Aorta (tissue), 5 donors: ENCODE measurements at places on chromosomes 13 and 19.

GRCh38 chr13:68676513-68677115 is 1431.0 kb upstream of the ATXN8OS start:
- DNase-seq, result no peak

GRCh38 chr13:42486711-42487198 is 87.2 kb upstream of the TNFSF11 start:
- DNase-seq, result no peak

GRCh38 chr19:49157445-49158224 is at the start of gene TRPM4:
Gene TRPM4, plus strand, starts transcription at chr19:49157792. Its CDS starts 75 bp downstream, at chr19:49157867.
- peak; percentile 95 for DNase-seq

DNA sequence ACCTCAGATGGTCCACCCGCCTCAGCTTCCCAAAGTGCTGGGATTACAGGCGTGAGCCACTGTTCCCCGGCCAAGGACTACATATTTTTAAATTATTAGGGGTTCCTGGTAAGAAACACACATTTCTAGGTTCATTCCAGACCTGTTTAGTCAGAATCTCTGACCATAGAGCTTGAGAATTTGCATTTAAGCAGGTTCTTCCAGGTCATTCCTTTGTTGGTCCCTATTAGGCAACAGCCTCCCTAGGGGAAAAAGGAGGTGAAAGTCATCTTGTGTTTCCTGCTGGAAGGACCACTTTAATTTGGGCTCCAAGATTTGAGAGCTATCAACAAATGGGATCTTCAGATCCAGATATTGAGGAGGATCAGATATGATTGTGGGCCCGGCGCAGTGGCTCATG is 16.3 kb downstream of the S1PR2 start:
- DNase-seq, result no peak

- no peak for DNase-seq
These were observed 14.9 kb upstream of the ZNF91 start for GRCh38 chr19:23410155-23410554.

DNA sequence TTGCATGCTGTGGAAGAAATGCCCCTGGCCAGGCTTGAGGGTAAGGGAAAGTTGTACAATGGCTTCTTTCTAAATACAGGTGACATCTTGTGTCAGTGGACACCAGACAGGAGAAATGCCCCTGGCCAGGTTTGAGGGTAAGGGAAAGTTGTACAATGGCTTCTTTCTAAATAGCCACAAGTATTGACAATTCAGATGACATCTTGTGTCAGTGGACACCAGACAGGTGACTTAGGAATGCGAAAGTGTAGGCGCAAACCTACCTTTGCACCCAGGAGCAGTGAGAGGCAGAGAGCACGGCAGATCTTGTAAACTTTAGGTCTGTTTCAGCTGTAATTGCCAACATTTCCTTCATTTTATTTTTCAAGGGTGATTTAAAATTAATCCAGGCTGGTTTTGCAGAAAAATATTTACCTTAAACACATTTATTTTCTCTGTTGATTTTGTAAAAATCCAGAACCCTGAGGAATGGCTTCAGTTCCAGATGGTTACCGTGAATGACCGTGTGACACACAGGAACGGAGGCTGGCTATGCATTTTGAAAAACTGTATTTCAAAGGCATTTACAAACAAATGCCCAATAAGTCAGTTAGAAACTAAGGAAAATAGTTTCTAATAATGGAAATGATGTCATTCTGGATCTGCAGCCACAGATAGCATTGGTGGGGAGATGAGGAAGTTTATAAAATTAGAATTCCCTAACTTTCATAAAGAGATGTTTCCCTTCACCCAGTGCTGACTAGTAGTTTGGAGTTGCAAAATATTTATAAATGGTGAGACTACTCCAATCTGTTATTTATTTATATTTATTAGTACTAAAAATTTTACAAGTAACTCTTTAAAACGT is 34.9 kb downstream of the TNFSF13B start:
- DNase-seq, result no peak

DNA sequence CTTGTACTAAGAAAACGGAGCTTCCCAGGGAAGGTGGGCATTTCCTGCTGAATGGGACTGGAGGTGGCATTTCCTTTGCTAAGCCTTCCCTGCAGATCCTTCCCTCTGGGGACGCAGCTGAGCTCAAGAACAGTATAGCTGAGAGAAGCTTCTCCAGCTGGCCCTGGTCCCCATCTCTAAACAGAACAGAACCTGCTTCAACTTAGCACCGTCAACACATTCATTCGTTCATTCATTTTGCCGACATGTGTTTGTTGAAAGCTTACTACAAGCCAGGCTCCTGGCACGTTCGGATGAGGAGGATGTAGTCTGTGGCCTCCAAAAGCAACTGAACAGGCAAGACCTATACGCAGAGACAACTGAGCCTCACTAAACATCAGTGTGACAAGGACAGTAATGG is 36.6 kb upstream of the PEPD start:
- DNase-seq, result peak; percentile 20

- DNase-seq, result no peak
These were observed 3.5 kb downstream of the FZR1 start for GRCh38 chr19:3509566-3509989.

DNA sequence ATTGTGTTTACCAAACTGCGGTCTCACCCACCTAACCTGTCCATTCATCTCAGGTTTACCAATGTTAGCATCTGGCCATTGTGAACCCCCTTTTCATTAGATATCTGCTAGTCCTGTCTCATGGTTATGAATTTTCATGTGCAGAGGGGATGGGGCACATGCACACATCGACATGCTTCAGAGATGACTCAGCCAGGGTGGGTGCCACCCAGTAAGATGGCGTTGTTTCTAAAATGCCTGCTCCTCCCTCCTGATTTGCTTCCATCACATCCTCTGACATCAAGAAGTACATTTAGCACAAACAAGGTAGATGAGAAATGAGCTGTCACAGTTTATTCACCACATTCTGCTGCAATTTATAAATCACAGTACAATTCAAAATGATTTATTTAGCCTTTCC is 51.3 kb downstream of the GPALPP1 start:
- DNase-seq, result no peak

GRCh38 chr19:10192922-10193321 is 1.8 kb downstream of the DNMT1 start:
- DNase-seq, result no peak

GRCh38 chr19:17944301-17944700 is 11.5 kb downstream of the CCDC124 start:
- no peak for DNase-seq

DNA sequence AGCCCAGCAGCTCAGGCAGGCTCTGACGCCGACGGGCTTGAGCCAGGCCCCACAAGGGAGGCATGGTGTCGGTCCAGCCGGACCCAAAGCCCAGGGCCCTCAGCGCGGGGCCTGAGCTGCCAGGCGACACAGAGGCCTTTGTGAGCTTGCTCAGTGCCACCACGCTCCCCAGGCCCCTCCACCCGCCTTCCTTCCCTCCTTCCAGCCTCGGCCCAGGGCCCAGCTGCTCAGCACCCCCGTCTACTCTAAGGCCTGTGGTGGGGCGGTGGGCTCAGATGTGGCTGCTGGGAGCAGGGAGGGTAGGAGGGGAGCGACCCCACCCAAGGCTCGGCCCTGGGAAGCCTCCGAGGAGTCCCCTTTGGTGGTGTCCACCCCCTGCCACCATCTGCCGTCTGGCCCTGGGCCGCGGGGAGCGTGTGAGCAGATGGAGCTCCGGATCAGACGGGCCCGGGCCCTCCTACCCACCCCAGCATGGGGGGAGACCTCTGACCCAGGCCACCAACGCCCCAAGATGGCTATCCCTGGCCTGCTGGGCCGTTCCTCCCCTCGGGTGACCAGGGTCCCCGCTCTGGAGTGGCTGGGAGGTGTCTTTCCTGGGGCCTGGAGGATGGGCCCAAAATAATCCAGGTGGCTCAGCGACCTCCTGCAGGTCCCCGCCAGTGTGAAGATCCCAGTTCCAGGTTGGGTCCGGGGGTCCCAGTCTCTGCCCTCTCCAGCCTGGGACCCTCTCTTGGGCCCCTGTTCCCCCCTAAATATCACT is 7.8 kb downstream of the ZBTB7A start:
- peak; percentile 76 for DNase-seq

DNA sequence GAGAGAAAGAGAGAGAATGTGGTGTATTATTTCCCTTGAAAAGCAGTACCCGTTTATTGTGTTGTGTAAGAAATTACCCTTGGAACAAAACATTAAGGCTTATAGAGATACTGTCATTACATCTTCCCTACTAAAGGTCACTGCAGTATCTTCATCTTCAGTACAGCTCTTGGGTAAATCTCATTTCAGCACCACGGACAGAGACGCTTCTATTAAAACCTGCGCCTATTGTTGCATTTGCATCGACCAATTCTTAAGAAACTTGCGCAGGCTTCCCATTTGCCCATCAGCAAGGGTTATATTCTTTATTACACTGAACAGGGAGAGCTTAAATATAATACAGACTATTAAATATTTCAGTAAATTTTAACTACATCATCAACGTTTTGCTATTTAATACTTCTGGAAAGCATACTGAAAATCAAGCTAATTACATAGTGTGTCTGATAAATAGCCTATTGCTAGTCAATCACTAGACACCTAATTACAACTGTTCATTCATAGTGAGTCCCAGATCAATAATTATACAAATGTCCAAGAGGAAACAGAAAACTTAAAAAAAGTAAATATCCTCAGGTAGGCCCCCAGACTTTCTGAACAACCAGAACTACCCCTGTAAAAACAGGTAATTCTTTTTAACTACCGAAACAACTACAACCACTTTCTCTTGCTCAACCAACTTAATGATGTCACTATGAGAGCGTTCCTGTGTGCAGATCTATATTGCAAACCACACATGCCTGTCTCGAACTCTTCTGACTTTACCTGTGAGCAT is 350.6 kb downstream of the LIG4 start:
- DNase-seq, result no peak

- DNase-seq, result no peak
These were observed 8.4 kb downstream of the COMP start for GRCh38 chr19:18782559-18783225.

GRCh38 chr13:37995092-37995491 is 125.5 kb upstream of the TRPC4 start:
- no peak for DNase-seq

GRCh38 chr13:34637138-34637537 is 304.9 kb upstream of the NBEA start:
- no peak for DNase-seq

- DNase-seq, result no peak
These were observed 172.7 kb upstream of the MAB21L1 start for GRCh38 chr13:35649162-35649561.

DNA sequence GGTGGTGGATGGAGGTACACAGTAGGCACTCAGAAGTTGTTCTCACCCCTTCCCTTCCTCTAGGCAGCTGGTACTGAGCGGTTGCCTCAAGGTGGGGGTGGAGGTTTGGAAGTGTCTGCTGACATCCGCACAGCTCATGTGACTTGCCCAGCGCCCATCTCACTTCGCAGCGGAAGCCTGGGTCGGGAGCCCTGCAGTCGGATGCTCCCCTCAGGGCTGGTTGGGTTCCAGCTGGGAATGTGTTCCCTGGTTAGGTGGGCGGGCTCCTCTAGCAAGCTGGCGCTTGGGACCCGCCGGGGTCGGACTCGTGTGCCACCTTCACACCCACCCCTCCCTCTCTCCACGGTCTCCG is 10.2 kb downstream of the PPP1R37 start:
- DNase-seq, result no peak

DNA sequence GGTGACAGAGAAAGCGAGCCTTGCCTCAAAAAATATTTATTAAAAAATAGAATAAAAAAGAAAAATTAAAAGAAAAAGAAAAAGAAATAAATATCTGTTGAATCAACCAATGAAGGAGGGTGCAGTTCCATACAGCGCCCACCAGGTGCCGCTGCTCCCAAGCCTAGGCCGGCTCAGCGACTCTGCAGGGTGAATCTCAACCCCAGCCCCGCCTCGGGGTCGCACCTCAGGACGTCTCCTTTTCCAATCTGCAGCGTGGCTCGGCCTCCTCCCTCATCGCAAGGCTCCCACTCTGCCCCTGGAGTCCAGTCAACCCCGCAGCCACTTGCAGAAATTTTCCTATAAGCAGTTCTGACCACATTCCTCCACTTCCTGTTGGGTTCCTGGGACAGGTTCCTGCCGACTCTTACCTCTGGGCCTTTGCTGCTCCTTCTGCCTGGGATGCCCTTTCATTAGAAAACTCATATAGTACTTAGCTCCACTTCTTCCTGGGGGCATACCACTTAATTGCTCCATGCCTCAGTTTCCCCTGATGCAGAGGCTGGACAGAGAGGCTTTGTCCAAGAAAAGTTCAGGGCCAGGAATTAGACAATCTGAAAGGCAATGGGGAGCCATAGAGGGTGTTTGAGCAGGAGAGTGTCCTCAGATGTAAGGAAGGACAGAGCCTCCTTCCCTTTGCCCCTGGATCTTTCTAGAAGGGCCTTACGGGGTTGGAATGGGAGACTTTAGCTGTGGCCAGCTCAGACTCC is 24.3 kb downstream of the NFILZ start:
- DNase-seq, result peak; percentile 66

- DNase-seq, result no peak
These were observed 123.9 kb upstream of the VSTM2B start for GRCh38 chr19:29401712-29402421.

- DNase-seq, result no peak
These were observed 25.6 kb downstream of the BRCA2 start for GRCh38 chr13:32340914-32341313.

GRCh38 chr13:33388286-33388998 is 102.9 kb upstream of the STARD13 start:
- no peak for DNase-seq

- DNase-seq, result peak; percentile 86
These were observed 1.2 kb downstream of the ITPKC start for GRCh38 chr19:40717880-40718773.

GRCh38 chr13:59111751-59112171 is 1052.0 kb downstream of the DIAPH3 start:
- no peak for DNase-seq

- DNase-seq, result no peak
These were observed 31.6 kb downstream of the SHISA2 start for GRCh38 chr13:26019881-26020870.

- no peak for DNase-seq
These were observed 25.6 kb upstream of the ESD start for GRCh38 chr13:46822551-46822950.

- peak; percentile 28 for DNase-seq
These were observed 16.9 kb downstream of the TFDP1 start for GRCh38 chr13:113601166-113602070.

GRCh38 chr13:58254943-58255342 is 623.4 kb downstream of the PCDH17 start:
- DNase-seq, result no peak

GRCh38 chr13:38341149-38341692 is 8.4 kb upstream of the UFM1 start:
- no peak for DNase-seq

GRCh38 chr19:15299568-15300409 is 32.5 kb downstream of the BRD4 start:
- no peak for DNase-seq

GRCh38 chr13:102310691-102311418 is 91.0 kb downstream of the FGF14 start:
- DNase-seq, result no peak

DNA sequence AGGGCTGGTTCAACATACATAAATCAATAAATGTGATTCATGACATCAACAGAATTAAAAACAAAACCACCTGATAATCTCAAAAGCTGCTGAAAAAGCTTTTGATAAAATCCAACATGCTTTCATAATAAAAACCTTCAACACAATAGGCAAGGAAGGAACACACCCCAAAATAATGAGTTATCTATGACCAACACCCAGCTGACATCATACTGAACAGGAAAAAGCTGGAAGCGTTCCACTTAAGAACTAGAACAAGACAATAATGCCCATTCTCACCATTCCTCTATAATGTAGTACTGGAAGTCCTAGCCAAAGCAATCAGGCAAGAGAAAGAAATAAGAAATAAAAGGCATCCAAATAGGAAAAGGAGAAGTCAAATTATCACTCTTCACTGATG is 116.2 kb upstream of the FREM2 start:
- DNase-seq, result no peak

- DNase-seq, result no peak
These were observed 2695.8 kb downstream of the PCDH9 start for GRCh38 chr13:64534302-64534701.
